ENCODE measurements at places on chromosomes 2 and 18. TPM values are rescaled to one million over a fixed set of nuclear protein-coding genes. Genes with fewer than 3 reads are reported as not detected.

Gene DYNC1I2
- total RNA-seq: 66.9 TPM

Gene SIX2
- 0.91 TPM for total RNA-seq

Gene PTPN2
- total RNA-seq: 11.0 TPM

Gene CAPN14
- total RNA-seq: 0.27 TPM

Gene NOL4
- total RNA-seq: not detected

Gene FIGN
- 12.9 TPM for total RNA-seq

GRCh38 chr2:152759290-152760072 is 41.1 kb downstream of the ARL6IP6 start:
- DNase-seq: no peak

DNA sequence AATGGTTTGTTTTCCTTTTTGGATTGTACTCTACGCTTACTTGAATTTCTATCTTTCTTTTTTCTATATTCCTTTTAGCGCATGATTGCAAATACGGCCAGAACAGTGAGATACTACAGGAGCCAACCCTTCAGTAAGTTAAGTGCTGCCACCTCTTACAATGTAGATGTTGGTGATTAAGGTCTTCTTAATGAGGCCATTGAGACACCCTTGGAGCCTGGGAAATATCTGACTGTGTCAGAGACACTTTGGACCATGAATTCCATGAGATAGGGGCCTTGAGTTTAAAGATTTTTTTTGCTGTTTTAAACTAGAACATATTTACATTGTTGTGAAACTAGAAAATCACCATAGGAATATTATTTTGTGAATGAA is 27.1 kb upstream of the MAP3K20 start:
- no peak for DNase-seq

GRCh38 chr2:65579506-65580235 is 147.3 kb upstream of the SPRED2 start:
- no peak for DNase-seq

DNA sequence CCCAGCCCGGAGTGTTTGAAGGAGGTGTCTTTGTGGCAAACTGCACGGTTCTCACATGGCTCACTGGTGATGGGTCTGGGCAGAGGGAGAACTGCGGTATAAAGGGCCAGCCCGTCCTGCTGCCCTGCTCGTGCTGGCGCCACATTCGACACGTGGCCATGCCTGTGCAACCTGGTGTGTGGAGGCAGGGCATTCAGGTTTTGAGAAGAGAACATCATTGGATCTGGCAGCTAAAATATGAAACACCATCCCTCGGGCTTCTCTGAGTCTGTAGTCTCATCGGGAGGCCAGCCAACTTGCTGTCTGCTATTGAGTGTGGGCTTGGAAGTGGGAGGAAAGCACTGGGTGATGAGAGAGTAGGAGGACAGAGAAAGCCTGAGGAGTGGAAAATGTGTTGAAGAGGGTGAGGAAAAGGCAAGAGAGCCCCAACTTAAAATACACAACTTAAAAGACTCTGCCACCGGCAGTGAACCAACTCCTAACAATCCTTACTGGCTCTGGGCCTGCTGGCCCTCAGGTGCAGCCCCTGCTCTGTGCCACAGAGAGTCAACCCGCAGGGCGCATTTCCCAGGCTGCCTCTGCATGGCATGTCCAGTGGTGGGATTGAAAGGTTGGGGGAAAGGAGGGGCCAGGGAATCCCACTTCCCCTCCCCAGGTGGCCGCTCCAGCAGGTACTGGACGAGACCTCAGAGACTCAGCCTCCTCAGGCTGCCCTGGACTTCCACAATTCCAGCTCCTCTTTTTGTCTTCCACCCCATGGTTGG is 112.7 kb upstream of the DLX2 start:
- no peak for DNase-seq

GRCh38 chr2:190462611-190463010 is 54.5 kb downstream of the MFSD6 start:
- no peak for DNase-seq

- DNase-seq: no peak
Measured at GRCh38 chr2:113156278-113157117, 17.3 kb upstream of the PSD4 start.

- no peak for DNase-seq
Measured at GRCh38 chr2:233247744-233248143, 3.7 kb upstream of the ATG16L1 start.

- no peak for DNase-seq
Measured at GRCh38 chr2:143828763-143829537, 691.0 kb downstream of the ZEB2 start.

- DNase-seq: no peak
Measured at GRCh38 chr2:171541202-171541887, 19.1 kb downstream of the CYBRD1 start.

- DNase-seq: peak; percentile 33
Measured at GRCh38 chr2:174615871-174616436, 18.4 kb upstream of the WIPF1 start.

- no peak for DNase-seq
Measured at GRCh38 chr18:49250816-49251388, 209.5 kb downstream of the DYM start.

DNA sequence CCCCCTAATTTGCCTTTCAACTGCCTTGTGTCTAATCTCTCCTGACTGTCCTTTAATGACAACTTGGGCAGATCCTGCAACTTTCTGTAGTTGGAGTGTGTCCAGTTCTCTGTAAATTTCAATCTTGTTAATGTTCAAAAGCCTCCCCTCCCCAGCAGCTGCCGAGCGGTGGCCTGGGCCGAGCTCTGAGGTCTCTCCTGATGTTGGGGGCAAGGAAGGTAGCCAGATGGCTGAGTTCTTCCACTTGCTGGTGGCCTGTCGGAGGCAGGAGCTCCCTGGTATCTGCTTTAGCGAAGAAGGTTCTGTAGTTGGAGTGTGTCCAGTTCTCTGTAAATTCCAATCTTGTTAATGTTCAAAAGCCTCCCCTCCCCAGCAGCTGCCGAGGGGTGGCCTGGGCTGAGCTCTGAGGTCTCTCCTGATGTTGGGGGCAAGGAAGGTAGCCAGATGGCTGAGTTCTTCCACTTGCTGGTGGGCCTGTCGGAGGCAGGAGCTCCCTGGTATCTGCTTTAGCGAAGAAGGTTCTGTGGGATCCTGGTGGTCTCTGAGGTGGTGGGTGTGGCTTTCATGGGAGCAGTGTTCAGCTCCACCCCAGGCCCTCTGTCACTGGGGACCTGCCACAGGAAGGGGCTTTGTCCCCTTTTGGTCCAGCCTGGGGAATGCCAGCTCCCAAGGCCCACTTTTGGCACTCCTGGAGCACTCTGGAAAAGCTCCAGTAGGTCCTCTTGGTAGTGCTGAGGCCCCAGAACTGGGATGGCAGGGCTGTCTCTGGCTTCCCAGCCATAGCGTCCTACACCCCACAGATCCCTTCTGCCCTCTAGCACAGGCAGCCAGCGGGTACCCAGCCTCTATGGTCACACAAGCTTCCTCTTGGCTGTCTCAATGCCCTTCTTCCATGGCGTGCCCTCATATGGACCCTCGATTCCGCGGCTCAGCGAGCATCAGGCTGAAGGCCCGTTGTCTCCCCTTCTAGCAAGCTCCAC is 211.9 kb downstream of the ALPK2 start:
- DNase-seq: no peak

DNA sequence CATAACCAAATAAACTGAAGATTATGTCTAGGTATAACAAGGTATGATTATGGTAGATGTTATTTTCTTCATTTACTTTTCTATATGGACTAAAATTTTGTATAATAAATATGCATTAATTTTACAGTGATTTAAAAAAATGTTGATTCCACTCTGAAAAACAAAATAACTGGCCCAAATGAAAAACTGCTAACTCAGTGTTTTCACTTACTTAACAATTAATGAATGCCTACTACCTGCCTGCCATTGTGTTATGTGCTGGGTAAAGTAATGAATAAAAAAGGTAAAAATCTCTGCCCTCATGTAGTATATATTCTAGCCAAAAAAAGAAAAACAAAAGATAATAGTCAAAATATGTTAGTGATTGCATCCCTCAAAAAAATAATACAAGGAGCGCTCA is 29.6 kb upstream of the C2orf15 start:
- DNase-seq: no peak
